ENCODE measurements at places on chromosomes 2 and 18.

DNA sequence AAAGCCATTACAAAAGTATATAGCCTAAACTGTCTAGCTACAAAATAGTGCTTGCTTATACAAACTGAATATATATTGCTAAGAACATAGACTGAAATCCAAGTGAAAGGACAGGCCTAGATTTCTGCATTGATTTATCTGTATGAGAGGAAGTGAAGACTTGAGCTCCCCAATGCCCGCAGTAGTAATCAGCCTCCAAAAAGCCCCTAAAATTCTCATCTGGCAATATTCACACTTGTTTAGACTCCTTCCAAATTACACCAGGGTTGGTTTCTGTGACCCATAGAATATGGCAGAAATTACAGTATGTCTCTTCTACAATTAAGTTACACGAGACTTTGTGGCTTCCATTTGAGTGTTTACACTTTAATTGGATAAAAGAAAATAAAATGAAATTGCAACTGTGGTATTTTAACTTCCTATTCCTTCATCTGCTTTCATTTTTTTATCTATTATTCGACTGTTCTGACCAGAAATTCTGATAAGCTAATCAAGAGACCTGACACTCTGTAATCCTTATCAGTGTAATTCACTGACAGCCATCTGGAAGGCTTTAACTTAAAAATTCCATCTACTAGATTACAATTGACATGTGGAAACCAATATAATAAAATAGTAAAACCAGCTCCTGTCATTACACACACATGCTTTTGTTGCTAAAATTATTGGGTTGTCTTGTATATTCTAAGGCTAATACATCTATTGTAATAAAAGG lies 21.1 kb downstream of the ABCB11 start:
- no peak for DNase-seq

DNA sequence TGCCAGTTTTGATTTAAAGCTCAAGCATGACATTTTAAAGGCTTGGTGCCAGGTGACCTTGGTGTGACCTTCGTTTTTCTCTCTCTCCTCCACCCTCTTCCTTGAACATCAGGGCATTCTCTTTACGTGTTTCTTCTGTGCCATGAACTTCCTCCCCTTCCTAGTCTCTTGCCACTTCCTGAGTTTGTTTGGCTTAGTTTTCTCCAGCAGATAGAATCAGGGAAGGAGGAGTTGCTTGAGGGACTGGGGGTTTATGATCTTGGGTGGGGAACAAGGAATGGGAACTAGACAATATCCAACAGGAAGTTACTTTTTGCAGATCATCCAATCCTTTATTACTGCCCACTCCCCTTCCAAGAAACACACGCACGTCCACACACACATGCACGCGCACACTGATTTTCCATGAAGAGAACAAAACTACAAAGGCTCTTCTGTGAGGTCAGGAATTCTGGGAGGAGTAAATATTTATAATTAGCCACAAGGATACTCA lies 210.6 kb upstream of the EPAS1 start:
- DNase-seq: no peak

DNA sequence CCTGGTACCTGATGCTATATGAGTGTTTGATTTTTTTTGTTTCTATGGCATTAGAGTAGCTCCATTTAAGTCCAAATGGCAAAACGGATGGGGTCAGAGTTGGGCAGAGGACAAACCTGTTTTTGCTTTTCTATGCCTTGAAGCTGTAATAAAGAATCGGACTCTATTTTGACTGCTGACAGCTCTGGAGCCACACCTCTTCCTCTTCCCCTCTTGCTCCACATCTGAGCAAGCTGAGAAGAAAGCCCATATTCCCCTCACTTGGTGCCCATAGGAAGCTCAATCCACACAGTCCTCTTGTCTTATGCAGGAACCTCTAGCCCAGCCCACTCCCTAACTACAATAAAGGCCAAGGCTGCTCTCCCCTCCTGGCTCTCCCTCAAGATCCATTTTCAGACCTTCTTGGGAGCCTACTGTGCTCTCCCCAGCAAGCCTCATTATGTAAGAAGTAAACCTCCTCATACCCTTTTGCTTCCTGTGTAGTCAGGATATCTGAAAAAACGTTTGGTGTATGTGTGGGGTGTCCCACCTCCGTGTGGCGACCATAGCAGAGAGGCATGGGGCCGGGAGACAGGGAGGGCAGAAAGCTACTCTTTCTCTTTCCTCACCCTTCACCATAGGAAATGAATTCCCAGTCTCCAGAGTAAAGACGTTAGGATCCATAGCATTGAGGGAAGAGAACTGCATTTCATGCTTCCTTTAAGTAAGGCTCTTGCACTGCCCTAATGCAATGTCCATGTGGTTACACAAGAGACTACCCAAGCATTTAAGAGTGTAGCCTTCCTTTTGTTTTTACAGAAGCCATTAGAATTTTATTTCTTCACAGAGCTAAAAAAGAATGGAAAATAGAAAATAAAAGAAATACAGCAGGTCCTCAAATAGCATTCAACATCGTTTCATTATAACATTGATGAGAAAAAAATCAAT lies 41.9 kb upstream of the RAPGEF4 start:
- no peak for DNase-seq

GRCh38 chr18:34704823-34705222 lies 5.3 kb upstream of the DTNA start:
- DNase-seq: no peak

DNA sequence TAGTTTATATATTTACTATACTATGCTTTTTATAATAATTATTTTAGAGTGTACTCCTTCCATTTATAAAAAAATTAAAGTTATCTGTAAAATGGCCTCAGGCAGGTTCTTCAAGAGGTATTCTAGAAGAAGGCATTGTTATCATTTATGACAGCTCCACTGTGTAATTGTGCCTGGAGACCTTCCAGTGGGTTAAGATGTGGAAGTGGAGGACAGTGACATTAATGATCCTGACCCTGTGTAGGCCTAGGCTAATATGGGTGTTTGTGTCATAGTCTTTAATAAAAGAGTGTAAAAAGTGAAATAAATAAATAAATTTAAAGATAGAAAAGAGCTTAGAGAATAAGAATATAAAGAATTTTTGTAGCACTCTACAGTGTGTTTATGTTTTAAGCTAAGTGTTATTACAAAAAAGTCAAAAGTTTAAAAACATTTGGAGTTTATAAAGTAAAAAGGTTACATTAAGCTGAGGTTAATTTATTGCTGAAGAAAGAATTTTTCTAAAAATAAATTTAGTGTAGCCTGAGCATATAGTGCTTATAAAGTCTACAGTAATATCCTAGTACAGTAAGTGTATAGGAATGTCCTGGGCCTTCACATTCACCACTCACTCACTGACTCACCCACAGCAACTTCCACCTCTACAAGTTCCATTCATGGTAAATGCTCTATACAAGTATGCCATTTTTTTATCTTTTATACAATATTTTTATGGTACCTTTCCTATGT lies 190.0 kb upstream of the SESTD1 start:
- no peak for DNase-seq

- DNase-seq: no peak
Observed at GRCh38 chr18:3466045-3466444, 16.1 kb downstream of the TGIF1 start.

- DNase-seq: no peak
Observed at GRCh38 chr18:79365701-79366100, 30.0 kb upstream of the NFATC1 start.

DNA sequence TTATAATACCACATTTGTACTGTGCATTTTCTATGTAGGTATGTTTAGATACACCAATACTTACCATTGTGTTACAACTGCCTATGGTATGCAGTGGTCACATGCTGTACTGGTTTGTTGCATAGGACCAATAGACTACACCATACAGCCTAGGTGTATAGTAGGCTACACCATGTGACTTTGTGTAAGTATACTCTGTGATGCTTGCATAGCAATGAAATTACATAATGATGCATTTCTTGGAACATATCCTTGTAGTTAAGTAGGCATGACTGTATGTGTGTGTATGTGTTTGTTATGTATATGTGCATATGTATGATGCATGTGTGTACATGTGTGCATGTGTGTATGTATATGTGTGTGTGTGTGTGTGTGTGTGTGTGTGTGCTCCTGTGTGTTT lies 157.6 kb downstream of the TDRD15 start:
- DNase-seq: no peak

GRCh38 chr2:225013425-225014365 lies 28.6 kb downstream of the DOCK10 start:
- no peak for DNase-seq

- no peak for DNase-seq
Observed at GRCh38 chr2:217705461-217705860, 297.3 kb downstream of the TNS1 start.

DNA sequence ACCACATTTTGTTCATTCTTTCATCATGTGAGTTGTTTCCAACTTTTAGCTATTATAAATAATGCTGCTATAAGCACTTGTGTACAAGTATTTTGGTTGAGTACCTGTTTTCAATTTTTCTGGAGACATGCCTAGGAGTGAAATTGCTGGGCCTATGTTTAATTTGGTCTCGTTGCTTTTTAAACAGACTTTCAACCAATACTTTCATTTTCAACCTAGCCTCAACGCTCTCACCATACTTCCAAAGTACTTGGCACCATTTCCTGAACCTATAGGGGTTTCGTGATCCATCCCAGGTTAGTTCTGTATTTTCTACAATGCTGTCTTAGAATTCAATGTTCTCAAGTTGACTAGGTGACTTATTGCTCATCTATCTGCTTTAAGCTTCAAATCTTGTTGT lies 126.1 kb downstream of the SRBD1 start:
- no peak for DNase-seq

DNA sequence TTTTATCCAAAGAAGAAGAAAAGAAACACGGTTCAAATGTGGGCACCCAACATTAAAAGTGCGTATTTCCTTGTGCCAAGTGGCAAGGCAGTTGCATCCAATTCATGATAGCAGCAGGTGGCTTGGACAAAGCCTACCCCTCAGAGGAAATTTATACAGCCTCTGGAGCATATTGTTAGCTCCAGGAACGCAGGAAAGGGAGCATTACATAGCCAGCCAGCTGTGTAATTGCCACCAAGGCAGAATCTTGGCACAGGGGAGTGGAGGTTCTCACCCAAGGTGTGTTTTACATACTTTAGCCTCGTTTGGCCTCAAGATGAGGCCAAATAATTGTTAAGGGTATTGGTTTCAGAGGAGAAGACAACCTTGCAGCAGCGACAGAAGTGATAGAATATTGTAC lies 526.9 kb downstream of the TMEM182 start:
- no peak for DNase-seq

DNA sequence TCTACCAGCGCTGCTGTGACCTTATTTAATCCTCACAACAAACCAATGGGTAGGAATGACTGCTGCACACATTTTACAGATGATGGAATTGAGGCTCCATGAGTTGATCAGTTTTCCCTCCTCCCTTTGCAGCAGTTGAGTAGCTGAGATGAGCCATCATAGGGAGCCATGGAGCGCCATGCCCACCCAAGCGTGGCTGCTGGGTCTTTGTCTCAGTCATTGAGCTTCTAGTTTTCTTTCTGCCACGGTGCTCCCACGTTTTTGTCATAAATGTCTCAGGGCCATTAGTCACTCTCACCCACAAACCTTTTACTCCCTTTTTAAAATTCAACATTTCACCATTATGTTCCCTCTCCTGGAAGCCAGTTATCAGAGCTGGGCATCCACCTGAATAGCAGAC lies 45.8 kb downstream of the TMEM17 start:
- no peak for DNase-seq

Data from hematopoietic multipotent progenitor cell treated with erythropoietin and hydrocortisone succinate and interleukin-3 and kit ligand, for 15 days (in vitro differentiated cells).